ENCODE measurements at places on chromosomes 6 and 20. TPM values are rescaled to one million over a fixed set of nuclear protein-coding genes. Genes with fewer than 3 reads are reported as not detected.

The CFAP61 gene
- total RNA-seq, result 0.73 TPM

The SLC16A10 gene
- 14.0 TPM for total RNA-seq

The EYS gene
- total RNA-seq, result not detected

The BMP2 gene
- total RNA-seq, result 0.36 TPM

Measured in melanocyte of skin (primary cell).